Kidney (tissue), 22 donors: ENCODE measurements at places on chromosomes 11 and 22. TPM values are rescaled to one million over a fixed set of nuclear protein-coding genes. Genes with fewer than 3 reads are reported as not detected.

Gene PAX6
- total RNA-seq: not detected

Gene TRPM5
- 0.25 TPM for total RNA-seq

GRCh38 chr11:38648604-38649003 lies 2050.6 kb upstream of the RAG2 start:
- no peak overlapping the region for H3K4me3 ChIP-seq
- DNase-seq: no peak
- H3K27ac ChIP-seq: no peak overlapping the region
- H3K27me3 ChIP-seq: no peaks in the 10 kb centered on the region

Gene C11orf16
- total RNA-seq: 0.91 TPM

Gene NAALADL1
- 9.4 TPM for total RNA-seq

- DNase-seq: no peak
- peaks cover 3% of the 10 kb centered on the region for H3K4me1 ChIP-seq
- no peaks in the 10 kb centered on the region for H3K27me3 ChIP-seq
- H3K27ac ChIP-seq: no peak overlapping the region
- H3K36me3 ChIP-seq: no peaks in the 10 kb centered on the region
These were observed 25.0 kb downstream of the TXN2 start for GRCh38 chr22:36456464-36456845.

Gene IGLL5
- total RNA-seq: 103 TPM

DNA sequence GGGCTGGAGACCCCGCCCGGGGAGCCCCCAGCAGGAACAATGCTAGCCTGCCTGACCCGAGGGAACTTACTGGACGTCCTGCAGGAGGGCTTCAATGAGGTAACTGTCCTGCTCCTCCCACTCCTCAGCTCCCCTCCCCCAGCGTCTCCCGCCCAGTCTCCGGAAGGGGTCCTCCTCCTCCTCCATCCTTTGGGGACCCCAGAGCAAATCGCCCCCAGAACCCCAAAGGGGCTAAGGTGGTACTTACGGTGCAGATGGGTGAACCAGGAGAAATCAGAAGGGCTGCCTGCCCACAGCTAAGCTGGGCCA lies 272 bp downstream of the DIXDC1 start:
- H3K27ac ChIP-seq: no peak overlapping the region
- H3K36me3 ChIP-seq: no peaks in the 10 kb centered on the region
- peaks cover 12% of the 10 kb centered on the region for H3K4me1 ChIP-seq
- no peaks in the 10 kb centered on the region for H3K27me3 ChIP-seq

- peak overlapping the region; percentile 22 for H3K4me3 ChIP-seq
- peak; percentile 64 for DNase-seq
- no peaks in the 10 kb centered on the region for H3K36me3 ChIP-seq
- H3K4me1 ChIP-seq: peaks cover 84% of the 10 kb centered on the region
These were observed 18.9 kb downstream of the TEAD1 start for GRCh38 chr11:12693094-12693478.

DNA sequence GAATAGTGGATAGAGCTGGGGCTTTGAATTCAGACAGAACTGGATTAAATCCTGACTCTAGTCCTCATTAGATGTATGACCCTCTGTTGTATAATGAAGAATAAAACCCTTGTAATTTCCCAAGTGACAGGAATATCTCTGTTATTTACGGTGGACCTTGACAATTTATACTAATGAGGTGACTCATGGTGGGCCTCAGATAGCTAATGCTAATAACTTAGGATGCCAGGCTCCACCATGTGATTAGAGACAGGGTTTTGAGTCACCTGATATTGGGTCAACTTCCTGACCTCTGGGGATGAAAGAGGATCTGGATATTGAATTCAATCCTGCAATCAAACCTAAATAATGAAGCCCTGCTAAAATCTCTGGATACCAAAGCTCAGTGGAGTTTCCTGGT lies 33.6 kb downstream of the OSBP start:
- H3K36me3 ChIP-seq: peaks cover 54% of the 10 kb centered on the region
- H3K27ac ChIP-seq: no peak overlapping the region
- H3K27me3 ChIP-seq: no peaks in the 10 kb centered on the region

DNA sequence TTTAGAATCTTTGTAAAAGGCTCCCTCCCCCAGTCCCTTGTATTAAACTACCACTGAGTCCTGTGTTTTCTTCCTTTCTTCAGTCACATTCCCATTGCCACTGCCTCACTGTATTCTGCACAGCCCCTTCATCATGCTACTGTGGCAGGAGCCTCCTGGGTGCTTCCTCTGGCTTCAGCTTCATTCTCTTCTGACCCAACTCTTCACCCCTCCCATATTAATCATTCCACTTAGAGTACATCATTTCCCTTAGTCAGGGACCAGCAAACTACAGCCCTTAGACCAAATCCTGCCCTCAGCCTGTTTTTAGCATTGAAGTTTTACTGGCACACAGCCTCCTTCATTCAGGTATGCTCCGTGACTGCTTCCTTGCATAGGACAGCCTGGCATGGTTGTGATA lies 127.7 kb upstream of the MTNR1B start:
- H3K36me3 ChIP-seq: no peaks in the 10 kb centered on the region
- no peak for DNase-seq
- peaks cover 2% of the 10 kb centered on the region for H3K4me1 ChIP-seq
- no peak overlapping the region for H3K4me3 ChIP-seq

Gene CARD10
- 42.3 TPM for total RNA-seq

GRCh38 chr11:62842171-62842741 lies 2.9 kb upstream of the WDR74 start:
- no peaks in the 10 kb centered on the region for H3K4me1 ChIP-seq
- no peaks in the 10 kb centered on the region for H3K27me3 ChIP-seq
- H3K36me3 ChIP-seq: no peaks in the 10 kb centered on the region

Gene ADAMTS15
- total RNA-seq: 6.2 TPM

GRCh38 chr11:31236143-31236542 lies 133.4 kb downstream of the DCDC1 start:
- peak; percentile 3 for DNase-seq
- H3K27ac ChIP-seq: no peak overlapping the region
- H3K36me3 ChIP-seq: no peaks in the 10 kb centered on the region
- no peak overlapping the region for H3K4me3 ChIP-seq
- no peaks in the 10 kb centered on the region for H3K27me3 ChIP-seq

GRCh38 chr22:37965940-37966664 lies 12.6 kb downstream of the POLR2F start:
- no peak for DNase-seq
- H3K27ac ChIP-seq: no peak overlapping the region
- H3K27me3 ChIP-seq: no peaks in the 10 kb centered on the region
- H3K4me3 ChIP-seq: no peak overlapping the region
- peaks cover 6% of the 10 kb centered on the region for H3K36me3 ChIP-seq
- no peaks in the 10 kb centered on the region for H3K4me1 ChIP-seq

DNA sequence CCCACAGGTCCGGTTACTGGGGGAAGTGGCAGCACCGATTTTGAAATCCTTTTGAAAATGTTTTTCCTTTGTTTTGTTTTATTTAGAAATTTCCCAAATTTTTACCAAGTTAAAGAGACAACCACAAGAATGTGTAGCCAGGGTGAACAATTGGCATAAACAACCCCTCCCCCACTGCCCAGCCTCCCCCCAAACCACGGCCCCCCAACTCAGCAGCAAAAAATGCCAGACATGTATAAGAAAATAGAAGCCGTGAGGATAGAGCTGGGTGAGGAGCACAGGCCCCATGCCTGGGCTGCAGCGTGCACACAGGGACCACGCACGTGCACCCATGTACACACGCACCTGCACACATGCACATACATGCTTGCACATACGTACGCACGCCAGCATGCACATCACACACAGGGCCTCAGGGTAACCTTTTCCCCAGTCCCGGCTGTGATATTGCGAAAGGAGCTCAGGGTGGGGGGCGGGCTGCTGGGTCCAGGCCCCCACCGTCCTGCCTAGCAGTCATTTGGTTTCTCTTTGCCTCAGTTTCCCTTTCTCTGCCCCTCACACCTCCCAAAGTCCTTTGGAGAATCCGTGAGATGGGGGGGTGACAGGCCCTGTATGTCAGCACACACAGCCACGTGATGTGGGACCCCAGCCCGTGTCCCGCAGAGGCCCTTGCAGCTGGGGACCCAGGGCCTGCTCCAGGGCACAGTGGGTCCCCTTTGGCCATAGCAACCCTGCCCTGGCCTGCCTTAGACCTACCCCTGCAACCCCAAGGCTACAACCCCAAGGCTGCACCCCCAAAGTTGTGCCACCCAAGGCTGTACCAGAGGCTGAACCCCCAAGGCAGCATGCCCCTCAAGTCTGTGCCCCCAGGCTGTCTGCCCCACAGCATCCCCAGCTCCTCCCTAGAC lies 42.9 kb downstream of the IGF2 start:
- peaks cover 10% of the 10 kb centered on the region for H3K4me1 ChIP-seq
- no peaks in the 10 kb centered on the region for H3K36me3 ChIP-seq
- H3K4me3 ChIP-seq: no peak overlapping the region
- H3K27me3 ChIP-seq: no peaks in the 10 kb centered on the region
- no peak overlapping the region for H3K27ac ChIP-seq
